ENCODE measurements at places on chromosomes 5 and 9. TPM values are rescaled to one million over a fixed set of nuclear protein-coding genes. Genes with fewer than 3 reads are reported as not detected.
A peak's percentile ranks its signal among the peaks of the same experiment; 100 is the strongest.

The LECT2 gene
- polyA plus RNA-seq: not detected

The IL11RA gene
- polyA plus RNA-seq: 2.8 TPM

The AIF1L gene
- polyA plus RNA-seq: not detected

The ENTPD2 gene
- not detected for polyA plus RNA-seq

The TMEFF1 gene
- not detected for polyA plus RNA-seq

GRCh38 chr9:85157772-85158171 is 488.2 kb downstream of the NTRK2 start:
- H3K4me1 ChIP-seq: no peaks in the 10 kb centered on the region
- H3K36me3 ChIP-seq: no peaks in the 10 kb centered on the region
- H3K27me3 ChIP-seq: no peaks in the 10 kb centered on the region
- H3K4me3 ChIP-seq: no peak overlapping the region
- H3K27ac ChIP-seq: no peak overlapping the region
- no peak for DNase-seq

DNA sequence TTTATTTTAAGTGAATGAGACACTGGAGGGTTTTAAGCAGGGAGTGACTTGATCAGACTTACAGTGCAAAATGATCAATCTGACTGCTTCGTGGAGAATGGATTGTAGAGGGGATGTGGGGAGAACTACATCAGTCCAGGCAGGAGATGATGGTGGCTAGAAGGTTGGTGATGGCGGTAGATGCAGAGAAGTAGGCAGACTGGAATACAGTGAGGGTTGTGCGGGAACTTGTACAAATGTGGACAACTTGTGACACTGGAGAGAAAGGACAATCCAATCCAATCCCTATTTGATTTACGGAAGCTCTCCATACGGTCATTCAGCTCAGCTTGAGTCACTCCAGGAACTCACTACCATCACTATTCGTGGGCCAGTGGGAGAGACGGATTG is 593 bp downstream of the TIGD6 start:
- H3K27ac ChIP-seq: peak overlapping the region; percentile 88
- H3K4me1 ChIP-seq: peaks cover 21% of the 10 kb centered on the region
- peaks cover 11% of the 10 kb centered on the region for H3K36me3 ChIP-seq
- no peaks in the 10 kb centered on the region for H3K27me3 ChIP-seq
- DNase-seq: peak; percentile 46

- H3K4me3 ChIP-seq: no peak overlapping the region
- DNase-seq: no peak
- no peaks in the 10 kb centered on the region for H3K36me3 ChIP-seq
- no peak overlapping the region for H3K27ac ChIP-seq
- no peaks in the 10 kb centered on the region for H3K4me1 ChIP-seq
Observed at GRCh38 chr5:72709341-72709740, 107.1 kb upstream of the TNPO1 start.

DNA sequence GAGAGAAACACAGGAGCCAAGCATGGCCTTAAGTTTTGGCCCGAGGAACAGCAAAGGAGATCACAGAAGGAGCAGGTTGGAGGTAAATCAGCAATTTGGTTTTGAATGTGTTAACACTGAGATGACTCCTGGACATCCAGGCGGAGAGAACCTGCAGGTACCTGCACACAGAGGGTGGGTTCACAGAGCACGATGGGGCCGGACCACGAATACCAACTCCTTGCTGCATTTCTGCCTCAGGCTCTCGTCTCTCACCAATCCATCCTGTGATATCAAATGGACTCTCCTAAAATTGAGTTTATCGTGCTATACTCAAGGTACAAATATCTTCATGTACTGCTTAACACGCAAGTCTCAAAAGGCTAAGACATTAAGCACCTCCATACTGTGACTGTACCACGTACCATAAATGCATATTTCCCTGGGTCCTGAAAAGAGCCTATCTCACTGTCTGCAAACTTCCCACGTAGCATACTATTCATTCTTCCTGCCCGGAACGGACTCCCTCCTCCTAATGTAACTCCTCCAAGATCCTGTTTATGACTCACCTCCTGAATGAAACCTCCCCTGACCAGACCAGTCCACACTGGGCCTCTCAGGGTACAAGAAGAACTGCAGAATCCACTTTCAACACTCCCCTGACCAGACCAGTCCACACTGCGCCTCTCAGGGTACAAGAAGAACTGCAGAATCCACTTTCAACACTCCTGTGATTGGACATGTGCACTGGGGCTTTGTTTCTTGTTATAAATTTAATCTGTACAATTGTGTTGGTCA is 380.8 kb upstream of the RFX3 start:
- H3K36me3 ChIP-seq: no peaks in the 10 kb centered on the region
- no peaks in the 10 kb centered on the region for H3K27me3 ChIP-seq
- no peak overlapping the region for H3K4me3 ChIP-seq
- DNase-seq: no peak
- peaks cover 9% of the 10 kb centered on the region for H3K4me1 ChIP-seq

- no peaks in the 10 kb centered on the region for H3K36me3 ChIP-seq
- peak overlapping the region; percentile 11 for H3K27ac ChIP-seq
- H3K27me3 ChIP-seq: no peaks in the 10 kb centered on the region
- H3K4me3 ChIP-seq: no peak overlapping the region
Observed at GRCh38 chr5:113050721-113051382, 74.3 kb downstream of the DCP2 start.

- H3K4me3 ChIP-seq: no peak overlapping the region
- no peaks in the 10 kb centered on the region for H3K27me3 ChIP-seq
- no peak for DNase-seq
- H3K4me1 ChIP-seq: no peaks in the 10 kb centered on the region
Observed at GRCh38 chr9:14168381-14168780, 145.6 kb downstream of the NFIB start.

Data from CD14-positive monocyte (primary cell).